A673 (cell line): ENCODE measurements at places on chromosomes 12 and 14.

GRCh38 chr12:122955156-122955555 is 11.1 kb downstream of the ABCB9 start:
- DNase-seq = no peak

- DNase-seq = no peak
Measured at GRCh38 chr12:68344126-68344525, 12.0 kb upstream of the MDM1 start.

- DNase-seq = no peak
Measured at GRCh38 chr12:6784296-6784695, 5.0 kb upstream of the CD4 start.

GRCh38 chr12:31828071-31828470 is 99.2 kb upstream of the AMN1 start:
- DNase-seq = no peak

DNA sequence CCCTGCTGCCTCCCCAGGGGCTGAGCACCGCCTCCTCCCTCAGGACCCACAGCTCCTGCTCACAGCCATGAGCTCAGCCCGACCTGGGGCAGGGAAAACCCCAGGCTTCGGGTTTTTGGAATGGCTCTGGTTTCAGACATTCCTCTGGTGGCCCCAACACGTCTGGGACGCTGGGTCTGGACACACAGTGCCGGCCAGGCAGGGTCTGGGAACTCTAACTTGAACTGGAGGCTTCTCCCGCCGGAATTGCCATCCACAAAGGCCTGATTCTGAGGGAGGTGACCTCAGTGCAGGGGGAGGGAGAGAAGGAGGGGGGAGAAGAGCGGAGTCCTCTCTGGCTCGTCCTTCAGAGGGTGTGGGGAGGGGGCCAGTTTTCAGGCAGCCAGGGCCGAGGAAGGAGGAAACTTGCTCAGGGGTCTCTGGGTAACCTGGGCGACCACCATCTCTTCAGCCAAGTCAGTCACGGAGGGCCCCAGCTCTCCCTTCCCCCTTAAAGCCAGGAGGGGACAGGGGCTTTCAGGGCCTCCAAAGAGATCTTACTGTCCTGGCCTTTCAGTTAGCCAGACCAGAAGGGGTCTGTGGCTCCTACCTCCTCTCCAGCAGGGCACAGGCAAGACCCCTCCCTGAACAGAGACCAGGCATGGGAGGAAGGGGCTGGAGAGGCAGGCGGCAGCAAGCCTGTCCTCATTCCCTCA is 19.4 kb downstream of the NCKAP5L start:
- no peak for DNase-seq

- no peak for DNase-seq
Measured at GRCh38 chr12:15897433-15897832, 13.7 kb upstream of the DERA start.
